ENCODE measurements at places on chromosomes 7 and 10. TPM values are rescaled to one million over a fixed set of nuclear protein-coding genes. Genes with fewer than 3 reads are reported as not detected.

Gene SNX10
- total RNA-seq = 1.9 TPM

Gene SORBS1
- total RNA-seq = 666 TPM

Gene GIMAP5
- 9.0 TPM for total RNA-seq

Gene SEMA4G
- total RNA-seq = 1.5 TPM

Gene OR9A4
- not detected for total RNA-seq

Gene NPY4R2
- total RNA-seq = not detected

Gene EEF1AKMT2
- total RNA-seq = 11.4 TPM

Gene VSTM4
- 21.8 TPM for total RNA-seq

Gene RELN
- total RNA-seq = 0.62 TPM

All from Right ventricle myocardium inferior (tissue), 1 donor.